Mesothelial cell of epicardium (in vitro differentiated cells): ENCODE measurements at places on chromosomes 4 and X. TPM values are rescaled to one million over a fixed set of nuclear protein-coding genes. Genes with fewer than 3 reads are reported as not detected.

PSMD10 gene
- 62.9 to 63.8 TPM (median 63.5 TPM) in 3 replicates for total RNA-seq

PAGE2B gene
- total RNA-seq = not detected in 3 replicates

WWC2 gene
- total RNA-seq = 61.7 to 64.1 TPM (median 62.5 TPM) in 3 replicates

DNA sequence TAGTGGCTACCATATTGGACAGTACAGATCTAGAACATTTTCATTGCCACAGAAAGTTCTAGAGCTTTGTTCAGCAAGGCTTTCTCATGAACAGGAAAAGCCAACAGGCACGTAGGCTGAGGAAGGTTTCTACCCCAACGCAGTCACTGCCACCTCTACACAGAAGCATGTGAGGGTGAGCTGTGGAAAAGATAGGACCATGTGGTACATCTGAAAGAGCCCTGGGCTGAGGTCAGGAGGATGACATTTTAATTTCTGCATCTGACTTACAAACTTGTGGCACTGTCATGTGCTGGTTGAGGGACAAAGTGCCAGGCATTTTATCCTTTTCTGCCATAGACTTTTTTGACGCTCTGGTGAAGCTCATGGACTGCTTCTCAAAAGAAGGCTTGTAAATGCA lies 454.2 kb downstream of the BCOR start:
- no peak for DNase-seq
- no peaks in the 10 kb centered on the region for H3K36me3 ChIP-seq
- H3K4me1 ChIP-seq = peaks cover 28% of the 10 kb centered on the region
- H3K27me3 ChIP-seq = no peaks in the 10 kb centered on the region

- no peak overlapping the region for H3K4me3 ChIP-seq
- H3K27me3 ChIP-seq = no peaks in the 10 kb centered on the region
- H3K27ac ChIP-seq = no peak overlapping the region
Measured at GRCh38 chrX:119698845-119699244, 5.9 kb upstream of the SEPTIN6 start.

GRCh38 chr4:15725608-15726007 lies 22.7 kb downstream of the BST1 start:
- no peaks in the 10 kb centered on the region for H3K27me3 ChIP-seq
- H3K4me3 ChIP-seq = no peak overlapping the region
- no peaks in the 10 kb centered on the region for H3K36me3 ChIP-seq
- no peak for DNase-seq

GRCh38 chr4:21845663-21846062 lies 102.9 kb downstream of the KCNIP4 start:
- H3K36me3 ChIP-seq = no peaks in the 10 kb centered on the region
- no peak overlapping the region for H3K27ac ChIP-seq
- no peak overlapping the region for H3K4me3 ChIP-seq
- DNase-seq = no peak
- peaks cover 2% of the 10 kb centered on the region for H3K27me3 ChIP-seq

DNA sequence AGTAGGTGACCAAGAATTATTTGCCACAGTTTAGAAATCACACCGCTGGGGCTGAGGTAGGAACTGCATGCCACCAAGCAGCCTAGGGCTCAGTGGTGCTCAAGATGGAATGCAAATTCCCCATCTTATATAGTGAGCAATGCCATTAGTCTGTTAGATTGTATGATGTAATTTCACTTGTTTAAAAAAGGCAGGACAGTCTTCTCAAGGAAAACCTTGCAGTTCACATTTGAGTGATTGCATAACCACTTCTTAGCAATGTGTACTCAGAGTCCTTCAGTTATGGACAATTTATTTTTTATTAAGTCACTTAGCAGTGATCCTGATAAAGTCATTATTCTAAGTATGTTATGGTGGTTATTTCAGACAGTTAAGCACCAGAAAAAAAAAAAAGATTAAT lies 142.9 kb upstream of the SFRP2 start:
- no peak overlapping the region for H3K4me3 ChIP-seq
- H3K36me3 ChIP-seq = no peaks in the 10 kb centered on the region
- DNase-seq = no peak
- no peaks in the 10 kb centered on the region for H3K27me3 ChIP-seq
- peaks cover 4% of the 10 kb centered on the region for H3K4me1 ChIP-seq
